Dorsolateral prefrontal cortex (tissue), 122 donors: ENCODE measurements at places on chromosomes 12 and 14. TPM values are rescaled to one million over a fixed set of nuclear protein-coding genes. Genes with fewer than 3 reads are reported as not detected.

DNA sequence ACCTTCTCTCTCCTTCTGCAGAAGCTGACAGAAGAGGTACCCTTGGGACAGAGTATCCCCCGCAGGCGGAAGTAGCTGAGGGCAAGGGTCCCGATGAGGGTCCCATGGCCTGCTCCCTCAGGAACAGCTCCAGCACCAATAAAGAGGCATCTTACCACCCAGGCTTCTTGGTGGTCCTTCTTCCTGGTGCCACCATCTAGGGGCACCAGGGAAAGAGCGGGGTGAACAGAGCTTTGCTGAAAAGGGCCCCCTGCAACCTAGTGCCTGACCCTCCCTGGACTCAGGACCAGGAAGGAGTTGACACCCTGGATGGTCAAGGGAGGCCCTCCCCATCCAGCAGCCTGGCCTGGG lies 591 bp upstream of the IRF9 start:
- no peak for DNase-seq

DNA sequence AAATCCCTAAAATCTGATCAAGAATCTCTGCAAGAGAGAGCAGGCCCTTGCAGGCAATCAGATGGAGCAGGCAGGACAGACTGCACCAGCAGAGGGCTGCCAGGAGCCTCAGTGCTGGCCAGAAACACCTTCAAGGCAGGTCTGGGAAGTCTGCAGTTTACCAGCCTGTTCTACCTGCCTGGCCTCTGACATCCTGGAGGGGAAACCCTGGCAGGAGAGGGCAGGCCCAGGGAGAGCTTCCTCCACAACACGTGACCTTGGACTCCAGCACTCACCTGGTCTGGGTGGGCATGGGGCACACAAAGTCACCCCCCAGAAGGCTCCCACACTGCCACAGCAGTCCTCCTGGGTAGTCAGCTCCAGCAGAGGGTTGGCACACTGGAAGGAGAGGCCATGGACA lies 56.0 kb downstream of the ISCA2 start:
- DNase-seq, result no peak

GRCh38 chr14:99703381-99703780 lies 19.3 kb downstream of the CYP46A1 start:
- no peak for DNase-seq

Gene PTHLH
- total RNA-seq, result 4.9 TPM

DNA sequence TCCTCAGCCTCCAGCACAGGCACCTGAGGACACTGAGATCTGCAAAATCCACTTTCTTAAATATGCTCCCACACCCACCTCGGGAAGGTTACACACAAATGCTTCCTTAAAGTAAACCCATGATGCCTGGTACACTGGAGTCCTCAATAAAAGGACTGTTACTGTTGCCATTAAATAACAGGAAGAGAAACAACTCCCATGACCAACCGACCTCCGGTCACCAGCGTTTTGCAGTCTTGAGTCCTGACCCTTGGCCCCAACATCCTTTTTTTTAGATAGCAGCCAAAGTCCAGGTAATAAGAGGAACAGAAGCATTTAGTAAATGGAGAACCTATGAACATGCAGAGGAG lies 42.4 kb downstream of the ITPK1 start:
- no peak for DNase-seq

Gene TAS2R50
- 5.1 TPM for total RNA-seq
